ENCODE measurements at places on chromosomes 1 and 21.

DNA sequence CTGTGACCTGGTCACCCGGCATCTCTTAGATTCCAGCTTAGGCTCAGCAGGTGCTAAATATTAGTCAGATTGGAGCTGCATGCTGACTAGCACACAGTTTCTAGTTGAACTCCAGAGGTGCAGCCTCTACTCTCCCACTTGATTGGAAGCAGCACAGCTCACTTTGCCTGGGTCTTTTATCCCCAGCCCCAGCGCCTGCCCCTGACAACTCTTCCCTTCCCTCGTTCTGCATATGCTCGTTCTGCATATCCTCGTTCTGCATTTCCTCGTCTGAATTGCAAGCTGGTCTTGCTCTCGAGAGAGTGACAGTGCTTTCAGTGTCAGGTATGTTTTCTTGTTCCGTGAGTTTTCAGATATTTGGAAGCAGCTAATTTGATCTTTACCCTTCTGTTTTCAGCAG lies 11.7 kb downstream of the COL18A1 start:
- DNase-seq, result no peak

DNA sequence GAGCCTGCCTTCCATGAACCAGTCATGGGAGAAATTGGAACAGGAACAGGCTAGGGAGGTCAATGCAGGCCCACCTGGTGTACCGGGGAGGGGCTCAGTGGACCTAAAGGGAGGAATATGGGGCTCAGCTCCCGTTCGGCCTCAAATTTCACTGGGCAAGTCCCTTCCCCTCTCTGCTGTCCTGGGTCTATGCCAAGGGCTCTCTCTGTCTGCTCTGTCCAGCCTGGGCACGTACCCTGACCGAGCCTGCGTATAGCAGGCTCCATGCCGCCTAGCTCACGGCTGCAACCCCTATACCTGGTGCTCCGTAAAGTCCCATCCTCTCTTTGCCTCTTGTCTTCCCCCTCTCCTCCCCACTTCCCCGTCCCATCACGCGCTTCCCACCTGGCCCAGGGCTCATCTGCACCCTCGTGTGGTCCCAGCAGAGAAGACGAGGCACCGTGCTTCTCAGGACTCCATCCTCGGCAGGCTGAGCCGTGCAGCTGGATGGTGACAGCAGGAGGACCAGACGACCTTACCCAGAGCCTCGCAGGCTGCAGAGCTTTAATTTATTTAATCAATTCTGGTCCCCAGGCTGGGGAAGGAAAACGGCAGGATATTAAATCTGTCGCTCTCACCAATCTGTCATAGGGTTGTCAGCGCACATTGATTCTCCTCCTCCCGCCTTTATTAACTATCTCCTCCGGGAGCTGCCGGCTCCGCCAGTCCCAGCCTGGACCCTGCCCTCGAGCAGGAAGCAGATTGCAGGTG lies 25.0 kb upstream of the DISP3 start:
- no peak for DNase-seq

DNA sequence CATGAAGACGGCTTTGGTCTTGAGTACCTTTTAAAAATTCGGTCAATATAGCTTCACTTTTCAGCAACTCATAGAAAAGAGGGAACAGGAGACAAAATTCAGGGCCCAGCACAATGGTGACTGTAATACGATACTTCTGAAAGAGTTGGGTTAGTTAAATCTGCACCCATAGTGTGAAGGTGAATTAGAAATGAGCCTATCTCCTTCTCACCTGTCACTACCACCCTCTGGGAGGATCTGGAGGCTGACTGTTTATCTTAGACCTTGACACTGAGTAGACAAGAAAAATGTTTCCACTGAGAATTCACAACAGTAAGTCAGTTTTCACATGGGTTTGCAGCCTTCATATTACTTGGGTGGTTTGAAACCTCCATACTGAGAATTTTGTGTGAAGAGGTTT lies 57.9 kb upstream of the HMGB4 start:
- no peak for DNase-seq

GRCh38 chr1:58089898-58090534 lies 456.5 kb downstream of the OMA1 start:
- no peak for DNase-seq

DNA sequence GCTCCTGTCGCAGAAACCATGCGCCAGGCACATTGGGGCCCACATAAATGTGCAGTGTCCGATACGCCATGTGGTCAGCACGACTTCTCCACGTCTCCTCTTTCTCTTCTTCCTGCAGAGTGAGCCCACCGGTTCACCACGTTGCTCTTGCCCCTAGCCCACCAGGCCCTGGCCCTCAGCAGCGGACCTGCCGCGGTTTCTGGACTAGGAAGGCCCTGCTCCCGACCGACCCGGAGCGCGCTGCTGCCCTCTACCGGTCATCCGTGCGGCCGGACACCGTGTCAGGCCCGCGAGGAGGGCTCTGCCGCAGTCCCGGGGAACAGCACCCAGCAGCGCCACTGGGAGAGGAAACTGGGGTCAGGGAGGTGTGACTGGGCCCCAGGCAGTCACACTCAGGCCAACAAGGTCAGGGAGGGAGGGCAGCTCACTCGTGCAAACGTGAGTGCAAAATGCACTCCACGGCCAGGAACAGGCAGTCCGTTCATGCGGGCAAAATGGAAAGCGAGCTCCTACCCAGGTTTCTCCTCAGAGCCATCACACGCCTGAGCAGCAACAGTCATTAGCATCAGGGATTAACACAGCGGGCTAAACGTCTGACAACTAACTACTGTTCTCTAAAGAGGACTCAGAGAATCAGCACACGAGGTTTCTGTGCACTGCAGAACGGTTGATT lies 13.7 kb downstream of the TLR5 start:
- DNase-seq, result no peak

GRCh38 chr1:156766298-156767100 lies 836 bp upstream of the PRCC start:
- no peak for DNase-seq

DNA sequence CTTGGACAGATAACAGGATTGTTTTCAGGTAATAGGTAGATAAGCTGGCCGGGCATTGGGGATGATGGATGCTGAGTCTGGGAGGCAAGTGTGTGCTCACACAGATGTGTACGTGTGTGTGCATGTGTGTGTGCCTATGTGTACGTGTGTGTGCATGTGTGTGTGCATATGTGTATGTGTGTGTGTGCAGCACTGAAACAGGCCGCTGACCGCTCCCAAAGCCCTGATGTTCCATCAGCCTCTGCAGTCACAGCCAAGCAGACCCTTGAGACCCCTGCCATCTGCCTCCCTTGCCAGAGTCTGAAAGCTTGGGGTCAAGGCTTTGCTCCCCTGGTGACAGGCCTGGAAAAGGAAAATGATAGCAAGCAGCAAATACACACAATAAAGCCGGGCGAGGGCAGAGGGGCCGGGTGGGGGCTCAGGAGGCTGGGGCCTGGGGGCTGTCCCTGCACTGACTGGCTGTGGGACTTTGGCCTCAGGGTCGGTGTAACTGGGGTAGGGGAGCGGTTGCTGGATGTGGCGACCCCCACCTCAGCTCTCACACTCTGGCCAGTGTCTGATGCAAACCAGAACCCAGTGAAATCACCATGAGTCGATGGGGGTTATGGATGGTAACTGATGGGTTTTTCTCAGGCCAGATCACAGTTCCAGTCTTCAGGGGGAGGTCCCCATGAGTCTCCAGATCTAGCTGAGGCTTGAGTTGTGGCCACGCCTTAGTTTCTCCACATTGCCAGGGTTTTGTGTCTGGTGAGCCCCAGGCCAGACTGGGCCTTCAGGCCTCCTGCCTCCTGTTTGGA lies 9.2 kb upstream of the TNFRSF8 start:
- DNase-seq, result no peak

GRCh38 chr1:90135286-90135685 lies 140.4 kb downstream of the ZNF326 start:
- no peak for DNase-seq

GRCh38 chr1:102937401-102937800 lies 170.9 kb downstream of the COL11A1 start:
- DNase-seq, result no peak

Measured in NCI-H446 (cell line).